Glomerular endothelial cell (primary cell): ENCODE measurements at places on chromosomes 12 and 14. TPM values are rescaled to one million over a fixed set of nuclear protein-coding genes. Genes with fewer than 3 reads are reported as not detected.

GRCh38 chr14:54901380-54902142 lies 1.1 kb downstream of the GCH1 start:
- no peak for DNase-seq

DNA sequence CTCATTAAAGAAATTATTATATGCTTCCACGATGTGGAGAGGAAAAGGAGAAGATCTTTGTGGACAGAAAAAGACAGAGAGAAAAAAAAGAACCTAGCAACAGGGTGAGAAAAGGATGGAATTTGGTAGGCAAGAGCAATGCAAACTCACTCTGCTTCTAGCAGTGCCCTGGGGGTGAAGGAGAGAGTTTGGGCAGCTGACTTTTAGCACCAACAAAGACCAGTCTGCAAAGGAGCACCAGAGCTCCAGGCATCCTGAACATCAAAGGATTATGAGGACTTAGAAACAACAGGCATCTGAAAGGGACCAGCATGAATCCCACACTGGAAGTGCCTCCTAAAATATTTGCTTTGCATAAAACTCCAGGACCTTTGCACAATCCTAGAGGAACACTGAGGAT lies 32.8 kb upstream of the RERG start:
- no peak for DNase-seq

RTN1 gene
- 3.7 and 6.5 TPM in 2 replicates for total RNA-seq

FAM90A1 gene
- total RNA-seq: 0.06 TPM in 1 of 2 replicates, not detected in the other

- DNase-seq: no peak
Measured at GRCh38 chr14:22566845-22567244, 22.2 kb downstream of the DAD1 start.

- peak; percentile 41 for DNase-seq
Measured at GRCh38 chr12:3041558-3042164, 35.5 kb upstream of the TSPAN9 start.

PRB2 gene
- total RNA-seq: not detected in 2 replicates

DNA sequence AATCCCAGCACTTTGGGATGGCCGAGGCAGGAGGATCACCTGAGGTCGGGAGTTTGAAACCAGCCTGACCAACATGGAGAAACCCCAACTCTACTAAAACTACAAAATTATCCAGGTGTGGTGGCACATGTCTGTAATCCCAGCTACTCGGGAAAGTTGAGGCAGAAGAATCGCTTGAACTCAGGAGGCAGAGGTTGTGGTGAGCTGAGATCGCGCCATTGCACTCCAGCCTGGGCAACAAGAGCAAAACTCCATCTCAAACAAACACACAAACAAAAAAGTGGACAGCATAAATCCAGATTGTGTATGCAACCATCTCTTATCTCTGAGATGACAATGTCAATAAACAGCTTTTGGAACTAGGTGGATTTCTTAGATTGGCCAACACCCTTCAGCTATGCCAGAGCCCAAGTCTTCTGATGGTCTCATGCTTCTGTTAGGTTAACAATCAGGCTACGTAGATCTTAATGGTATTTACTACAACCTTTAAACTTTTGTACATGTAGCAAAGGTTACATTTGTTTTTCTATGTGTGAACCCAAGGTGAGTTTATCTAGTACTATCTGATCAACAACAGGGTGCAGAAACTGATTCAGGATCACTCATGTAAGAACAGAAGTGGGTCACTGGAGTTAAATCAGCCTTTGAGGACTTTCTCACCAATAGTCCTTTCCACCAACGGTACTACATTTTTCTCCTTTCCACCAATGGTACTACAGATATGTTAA lies 73.7 kb downstream of the DUSP16 start:
- DNase-seq: no peak

GRCh38 chr12:84058136-84058535 lies 854.5 kb downstream of the SLC6A15 start:
- no peak for DNase-seq

GRCh38 chr14:73457924-73458182 lies 493 bp downstream of the NUMB start:
- DNase-seq: no peak

DNA sequence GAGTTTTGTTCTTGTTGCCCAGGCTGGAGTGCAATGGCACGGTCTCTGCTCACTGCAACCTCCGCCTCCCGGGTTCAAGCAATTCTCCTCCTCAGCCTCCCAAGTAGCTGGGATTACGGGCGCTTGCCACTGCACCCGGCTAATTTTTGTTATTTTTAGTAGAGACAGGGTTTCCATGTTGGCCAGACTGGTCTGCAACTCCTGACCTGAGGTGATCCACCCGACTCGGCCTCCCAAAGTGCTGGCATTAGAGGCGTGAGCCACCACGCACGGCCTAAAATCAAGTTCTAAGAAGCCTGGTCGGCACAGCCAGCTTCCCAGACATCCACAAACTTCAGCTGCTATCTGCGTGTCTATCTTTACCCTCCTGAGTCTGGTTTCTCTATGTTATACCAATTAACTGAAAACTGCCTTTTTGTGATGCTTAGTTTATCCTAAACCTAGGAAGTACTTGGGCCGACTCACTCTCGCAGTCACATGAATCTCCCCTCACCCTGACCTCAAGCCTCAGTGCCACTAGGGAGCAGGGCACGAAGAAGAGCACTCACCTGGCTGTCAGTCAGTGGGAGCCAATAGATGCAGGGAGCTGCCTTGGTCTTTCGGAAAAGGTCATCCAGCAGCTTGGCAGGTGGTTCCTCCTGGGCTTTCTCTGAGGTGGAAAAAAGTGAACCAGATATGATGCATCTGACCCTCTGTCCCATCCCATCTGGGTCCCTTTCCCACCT lies 3.4 kb upstream of the CDH24 start:
- no peak for DNase-seq

GRCh38 chr12:98217257-98217656 lies 298.1 kb upstream of the TMPO start:
- no peak for DNase-seq

KCNH5 gene
- not detected in 2 replicates for total RNA-seq

GPR137C gene
- total RNA-seq: 0.63 and 2.1 TPM in 2 replicates

INF2 gene
- total RNA-seq: 118 and 140 TPM in 2 replicates

RBP5 gene
- total RNA-seq: 5.5 TPM in 1 of 2 replicates, not detected in the other

TMEM229B gene
- 1.6 and 2.9 TPM in 2 replicates for total RNA-seq

DNA sequence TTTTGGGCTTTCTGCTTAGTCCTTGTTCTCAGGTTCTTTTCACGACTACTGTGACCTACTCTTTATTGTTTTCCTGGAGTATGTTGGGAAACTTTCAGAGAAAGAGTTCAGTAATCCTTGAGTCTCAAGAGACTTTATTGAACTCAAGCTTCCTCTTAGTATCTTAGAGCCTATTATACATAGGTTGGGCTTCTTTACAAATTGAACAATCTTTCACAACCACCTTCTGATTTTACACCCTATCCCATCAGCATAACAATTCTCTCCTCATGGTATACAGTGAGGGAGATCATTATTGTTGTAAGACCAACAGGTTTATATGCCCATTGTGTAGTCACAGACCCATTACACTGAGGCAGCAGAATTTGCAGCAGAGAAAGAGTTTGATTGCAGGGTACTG lies 193.2 kb upstream of the IGF1 start:
- no peak for DNase-seq

DNA sequence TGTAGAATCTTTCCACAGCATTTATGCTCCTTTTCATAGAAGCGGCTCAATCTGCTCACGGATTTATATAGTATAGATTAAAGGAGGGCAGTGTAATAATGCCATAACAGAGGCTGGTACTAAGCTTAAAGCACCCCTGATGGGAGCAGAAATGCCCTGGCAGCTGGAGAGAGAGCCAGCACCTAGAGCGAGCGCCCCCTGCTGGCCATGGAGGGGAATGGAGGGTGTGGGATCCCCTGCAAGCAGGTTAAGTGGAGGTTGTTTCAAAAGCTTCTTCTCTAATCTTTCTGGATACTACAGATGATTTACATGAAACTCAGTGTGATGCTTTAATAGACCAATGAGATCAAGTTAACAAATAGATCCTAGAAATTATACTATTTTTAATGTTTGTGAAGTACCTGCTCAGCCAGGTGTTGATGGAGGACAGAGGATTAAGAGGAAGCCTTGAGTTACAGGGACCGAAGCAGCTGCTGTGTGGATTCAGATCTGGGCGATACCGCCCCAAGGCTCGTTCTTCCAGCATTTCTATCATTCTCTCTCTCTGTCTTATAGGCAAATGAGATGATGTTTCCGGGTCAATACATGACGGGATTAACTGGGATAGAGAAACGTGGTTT lies 1519.3 kb upstream of the TMEM132C start:
- DNase-seq: no peak

- no peak for DNase-seq
Measured at GRCh38 chr12:4216187-4216927, 57.2 kb upstream of the CCND2 start.

DNA sequence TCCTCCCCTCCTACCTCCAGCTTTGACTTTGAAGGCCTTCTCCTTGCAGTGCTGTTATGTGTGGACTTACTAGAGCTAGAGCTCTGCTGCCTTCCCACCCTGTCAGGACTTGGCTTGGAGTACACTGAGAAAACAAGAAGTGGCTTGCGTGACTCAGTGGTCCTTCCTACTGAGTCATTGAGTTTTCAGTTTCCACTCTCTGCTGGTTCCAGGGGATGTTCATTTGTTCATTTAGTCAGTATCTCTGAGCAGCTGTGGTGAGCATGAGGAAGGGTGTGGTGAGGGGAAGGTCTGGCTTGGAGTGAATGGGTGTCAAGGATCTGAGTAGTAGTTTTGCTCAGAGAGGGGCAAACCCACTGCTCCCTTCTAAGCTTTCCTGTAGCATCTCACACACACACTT lies 17.2 kb upstream of the ELK3 start:
- DNase-seq: no peak

GRCh38 chr12:2264651-2265232 lies 212.0 kb downstream of the CACNA1C start:
- no peak for DNase-seq

DNA sequence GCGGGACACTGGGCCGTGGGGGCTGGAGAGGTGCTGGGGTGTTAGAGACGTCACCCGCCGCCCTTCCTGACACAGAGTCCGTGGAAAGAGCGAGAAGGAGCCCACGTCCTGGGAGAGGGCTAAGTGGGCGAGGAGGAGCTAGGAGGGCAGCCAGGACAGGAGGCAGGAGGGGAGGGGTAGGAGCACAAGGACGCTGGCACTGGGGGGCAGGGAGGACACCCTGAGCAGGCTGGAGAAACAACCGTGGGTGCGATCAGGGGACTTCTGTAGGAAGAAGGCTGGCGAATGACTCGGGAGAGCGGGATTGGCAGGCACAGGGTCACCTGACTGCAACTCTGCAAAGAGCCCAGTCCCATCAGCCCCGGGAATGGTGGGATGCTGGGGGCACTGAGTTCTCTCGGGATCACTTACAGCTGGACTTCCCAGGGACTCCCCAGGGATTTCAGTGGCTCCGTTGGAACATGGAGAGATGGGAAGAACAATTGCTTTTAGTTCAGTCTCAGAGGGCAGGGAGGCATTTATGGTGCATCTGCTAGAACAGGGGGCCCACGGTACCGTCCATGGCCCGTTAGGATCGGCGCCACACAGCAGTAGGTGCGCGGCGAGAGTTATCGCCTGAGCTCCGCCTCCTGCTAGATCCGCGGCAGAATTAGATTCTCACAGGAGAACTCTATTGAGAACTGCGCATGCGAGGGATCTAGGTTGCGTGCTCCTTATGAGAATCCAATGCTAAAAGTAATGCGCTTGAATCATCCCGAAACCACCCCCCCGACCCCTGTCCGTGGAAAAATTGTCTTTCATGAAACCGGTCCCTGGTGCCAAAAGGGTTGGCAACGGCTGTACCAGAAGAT lies 24.3 kb downstream of the UBR7 start:
- DNase-seq: no peak

MYF6 gene
- not detected in 2 replicates for total RNA-seq

DNA sequence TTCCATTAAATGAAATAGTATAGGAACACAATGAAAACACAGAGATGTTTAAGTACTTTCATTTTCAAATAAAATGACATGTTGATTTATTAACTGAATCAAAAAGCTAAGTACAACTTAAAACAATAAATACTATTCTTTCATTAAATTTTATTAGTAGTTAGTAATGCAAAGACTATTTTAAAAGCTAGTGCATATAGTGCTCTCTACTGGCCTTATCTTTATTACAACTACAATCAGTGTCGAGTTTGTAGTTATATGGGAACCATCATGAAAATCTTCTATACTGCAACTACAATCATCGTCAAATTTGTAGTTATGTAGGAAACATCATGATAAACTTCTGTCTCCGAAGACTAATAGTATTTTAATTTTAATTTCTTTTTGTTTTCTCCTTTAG lies 8.9 kb upstream of the LIN7A start:
- no peak for DNase-seq

GRCh38 chr12:105078712-105079570 lies 5.3 kb downstream of the ALDH1L2 start:
- no peak for DNase-seq

GRCh38 chr14:100158566-100159093 lies 815 bp downstream of the DEGS2 start:
- DNase-seq: no peak

DNA sequence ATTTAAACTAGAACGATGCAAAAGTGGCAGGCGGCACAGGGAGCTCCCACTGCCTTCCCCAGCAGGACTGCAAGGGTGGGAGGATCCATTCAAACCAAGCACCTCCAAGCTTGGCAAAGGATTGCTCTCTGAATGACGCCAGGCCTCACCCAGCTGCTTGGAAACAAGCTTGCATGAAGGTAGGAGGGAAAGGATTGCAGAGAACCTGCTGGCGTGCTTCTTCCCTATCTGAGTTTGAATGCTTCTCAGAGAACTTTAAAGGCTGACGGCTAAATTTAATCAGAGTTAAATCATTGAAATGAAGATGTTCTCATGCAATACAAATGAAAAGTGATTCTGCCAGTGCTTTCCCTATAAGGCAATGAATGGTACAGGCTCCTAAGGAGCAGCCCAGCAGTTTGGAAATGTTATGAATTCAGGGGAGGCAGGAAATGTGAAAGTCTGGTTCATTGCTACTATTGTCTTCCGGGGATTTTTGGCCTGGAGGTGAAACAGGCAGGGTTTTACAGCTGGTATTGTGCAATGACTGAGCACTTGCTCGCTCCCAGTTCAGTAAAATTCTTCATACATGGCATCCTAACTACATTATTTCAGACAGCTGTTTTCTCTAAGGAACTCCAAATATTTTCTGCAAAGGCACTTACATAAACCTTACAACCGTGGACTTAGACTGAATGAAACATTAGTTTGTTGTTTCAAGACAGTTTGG lies 31.9 kb upstream of the DUSP6 start:
- DNase-seq: no peak

- DNase-seq: no peak
Measured at GRCh38 chr12:43482311-43483085, 69.5 kb downstream of the ADAMTS20 start.

GRCh38 chr12:75792687-75793086 lies 238.9 kb downstream of the PHLDA1 start:
- no peak for DNase-seq

- DNase-seq: no peak
Measured at GRCh38 chr12:115233891-115234543, 550.0 kb upstream of the TBX3 start.

KRT74 gene
- not detected in 2 replicates for total RNA-seq

- DNase-seq: no peak
Measured at GRCh38 chr14:58865514-58866281, 227.9 kb downstream of the DACT1 start.

BHLHE41 gene
- total RNA-seq: 2.7 and 4.4 TPM in 2 replicates

GRCh38 chr12:13173012-13173932 lies 23.3 kb upstream of the EMP1 start:
- DNase-seq: no peak

GRCh38 chr14:80627745-80628144 lies 313.8 kb downstream of the CEP128 start:
- no peak for DNase-seq

PLCZ1 gene
- not detected in 2 replicates for total RNA-seq

GRCh38 chr14:63027719-63028118 lies 17.5 kb downstream of the KCNH5 start:
- no peak for DNase-seq
